ENCODE measurements at places on chromosomes 2 and 18.

DNA sequence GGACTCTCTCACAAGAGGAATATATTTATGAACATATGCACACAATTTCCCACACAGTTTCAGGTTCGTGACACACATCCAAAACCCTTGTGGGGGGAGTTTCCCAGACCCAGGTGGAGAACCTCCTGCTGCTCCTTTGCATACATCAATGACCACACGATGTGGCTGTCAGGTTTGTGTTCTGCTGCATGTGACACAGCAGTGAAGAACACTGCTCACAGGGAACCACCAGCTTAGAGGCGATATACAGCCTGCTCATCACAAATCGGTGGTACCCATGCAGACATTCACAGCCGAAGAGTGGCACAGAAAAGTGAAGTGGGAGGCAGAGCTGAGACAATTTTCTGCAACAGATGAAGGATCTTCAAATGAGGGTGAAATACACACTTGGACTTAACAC, 175.6 kb upstream of the ZFP36L2 start:
- no peak for DNase-seq

- no peak for DNase-seq
These were observed 144.0 kb downstream of the TNS1 start for GRCh38 chr2:217858519-217859491.

- DNase-seq: no peak
These were observed 28.1 kb downstream of the CAVIN2 start for GRCh38 chr2:191818725-191819350.

- no peak for DNase-seq
These were observed 922.0 kb upstream of the NRXN1 start for GRCh38 chr2:51953931-51954330.

DNA sequence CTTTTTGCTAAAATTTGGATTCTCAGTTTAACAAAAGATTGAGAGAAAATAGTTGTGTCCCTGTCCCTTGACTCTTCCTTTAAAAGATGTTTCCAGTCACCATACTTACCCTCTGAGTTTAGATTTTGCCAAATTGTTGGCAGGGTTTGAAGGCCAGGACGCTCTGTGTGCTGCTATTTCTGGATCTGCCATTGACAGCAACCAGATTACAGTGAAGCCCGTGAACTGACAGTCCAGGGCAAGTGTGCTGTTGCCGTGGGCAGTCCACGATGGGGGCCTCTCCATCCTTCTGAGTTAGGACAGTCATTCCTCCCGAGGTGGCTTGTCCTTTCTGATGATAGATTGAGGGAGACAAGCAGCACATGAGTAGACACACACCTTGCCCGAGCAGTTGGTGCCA, 89.9 kb downstream of the PTPRM start:
- DNase-seq: no peak

- no peak for DNase-seq
These were observed 73.6 kb upstream of the EPC2 start for GRCh38 chr2:148570989-148571388.

GRCh38 chr2:99485411-99485810, 4.4 kb downstream of the REV1 start:
- no peak for DNase-seq

GRCh38 chr2:105494683-105495425, 96.0 kb upstream of the FHL2 start:
- DNase-seq: no peak

DNA sequence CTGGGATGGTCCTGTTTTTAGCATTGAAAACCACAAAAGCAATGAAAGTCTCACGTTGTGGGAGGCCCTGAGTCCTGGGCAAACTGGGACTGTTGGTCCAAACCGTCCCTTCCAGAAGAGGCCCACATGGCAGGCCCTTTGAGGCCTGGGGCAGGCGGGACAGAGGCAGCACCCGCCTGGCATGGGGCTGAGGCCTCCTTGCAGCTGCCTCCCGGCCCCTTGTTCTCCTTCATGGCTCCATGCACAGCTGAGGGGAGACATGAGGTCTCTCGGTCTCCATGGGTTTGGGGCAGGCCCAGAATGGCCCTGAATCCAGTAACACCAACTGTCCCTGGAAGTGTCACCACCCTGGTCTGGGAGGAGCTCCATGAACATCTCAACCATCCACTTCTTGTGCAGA, 61.9 kb downstream of the RRM2 start:
- DNase-seq: no peak

- DNase-seq: no peak
These were observed 12.4 kb downstream of the PFN4 start for GRCh38 chr2:24110660-24111303.

DNA sequence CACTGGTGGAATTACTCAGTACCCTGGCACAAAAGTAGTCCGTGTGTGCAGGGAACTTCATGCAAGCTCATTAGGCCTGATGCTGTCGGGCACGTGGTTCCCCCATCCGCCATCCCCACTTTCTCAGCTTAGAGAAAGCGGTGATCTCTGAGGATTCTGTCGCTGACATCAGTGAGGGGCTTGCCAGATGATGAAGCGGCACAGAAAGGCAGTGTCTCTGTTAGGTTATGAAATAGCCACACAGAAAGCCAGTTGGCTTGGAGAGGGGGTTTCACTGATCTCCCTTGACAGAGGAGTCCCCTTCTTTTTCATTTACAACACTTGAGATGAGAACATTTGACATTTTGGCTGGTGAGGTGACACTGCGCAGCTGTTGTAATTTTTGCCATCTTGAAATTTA, 179.7 kb downstream of the FAM210A start:
- DNase-seq: no peak

GRCh38 chr2:132381376-132381775, 35.2 kb upstream of the GPR39 start:
- no peak for DNase-seq

- no peak for DNase-seq
These were observed 169.3 kb downstream of the KCNE4 start for GRCh38 chr2:223221139-223221835.

DNA sequence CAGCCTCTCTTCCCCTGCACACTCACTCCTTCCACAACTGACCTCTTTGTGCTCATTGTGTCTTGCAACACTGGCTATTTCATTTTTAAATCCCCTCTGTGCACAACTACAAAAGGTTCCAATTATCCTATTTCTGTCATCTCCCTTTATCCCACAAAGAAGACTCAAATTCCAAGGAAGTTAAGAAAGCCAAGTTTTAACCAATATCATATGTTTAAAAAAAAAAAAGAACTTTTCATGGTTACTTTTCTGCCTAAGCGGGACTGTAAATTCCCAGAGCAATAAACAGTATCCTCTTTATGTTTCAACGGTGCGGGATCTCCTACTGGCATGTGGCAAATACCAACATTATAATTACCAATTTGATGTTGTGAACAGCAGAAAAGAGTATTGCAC, 83.8 kb downstream of the DOCK10 start:
- no peak for DNase-seq

- no peak for DNase-seq
These were observed 63.6 kb downstream of the SLC35F5 start for GRCh38 chr2:113692698-113693428.

DNA sequence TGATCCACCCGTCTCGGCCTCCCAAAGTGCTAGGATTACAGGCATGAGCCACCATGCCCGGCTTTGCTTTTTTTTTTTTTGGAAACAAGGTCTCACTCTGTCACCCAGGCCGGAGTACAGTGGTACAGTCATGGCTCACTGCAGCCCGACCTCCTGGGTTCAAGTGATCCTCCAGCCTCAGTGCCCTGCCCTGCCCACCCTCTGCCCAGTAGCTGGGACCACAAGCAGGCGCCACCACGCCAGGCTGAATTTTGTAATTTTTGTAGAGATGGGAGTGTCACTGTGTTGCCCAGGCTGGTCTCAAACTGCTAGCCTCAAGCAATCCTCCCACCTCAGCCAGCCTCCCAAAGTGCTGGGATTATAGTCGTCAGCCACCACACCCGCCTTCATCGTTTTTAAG, 11.6 kb upstream of the PSD4 start:
- DNase-seq: no peak

DNA sequence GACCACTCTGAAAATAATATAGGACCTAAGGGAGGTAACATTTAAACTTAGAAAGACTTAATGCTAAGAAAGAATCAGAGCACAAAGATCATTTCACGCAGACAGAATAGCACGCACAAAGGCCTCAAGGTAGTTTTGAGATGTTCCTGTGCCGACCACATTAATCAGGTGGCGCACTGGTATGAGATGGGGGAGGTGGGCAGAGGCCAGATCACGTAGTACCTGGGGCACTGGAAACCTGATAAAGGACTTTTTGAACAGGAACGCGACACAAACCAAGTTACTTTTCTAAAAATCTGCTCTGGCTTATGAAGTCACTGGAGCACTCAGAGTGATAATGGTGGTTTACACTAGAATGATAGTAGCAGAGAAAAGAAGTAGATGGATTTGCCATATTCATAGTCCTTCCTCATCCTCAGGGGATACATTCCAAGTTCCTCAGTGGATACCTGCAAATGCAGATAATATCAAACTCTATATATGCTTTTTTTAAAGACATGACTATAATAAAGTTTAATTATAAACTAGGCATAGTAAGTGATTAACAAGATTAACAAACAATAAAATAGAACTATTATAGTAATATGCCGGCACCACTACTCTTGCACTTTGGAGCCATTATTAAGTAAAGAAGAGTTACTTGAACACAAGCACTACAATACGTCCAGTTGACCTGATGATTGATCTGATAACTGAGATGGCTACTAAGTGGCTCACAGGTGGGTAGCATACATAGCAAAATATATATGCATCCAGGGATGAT, 42.6 kb upstream of the CDCA7 start:
- no peak for DNase-seq

DNA sequence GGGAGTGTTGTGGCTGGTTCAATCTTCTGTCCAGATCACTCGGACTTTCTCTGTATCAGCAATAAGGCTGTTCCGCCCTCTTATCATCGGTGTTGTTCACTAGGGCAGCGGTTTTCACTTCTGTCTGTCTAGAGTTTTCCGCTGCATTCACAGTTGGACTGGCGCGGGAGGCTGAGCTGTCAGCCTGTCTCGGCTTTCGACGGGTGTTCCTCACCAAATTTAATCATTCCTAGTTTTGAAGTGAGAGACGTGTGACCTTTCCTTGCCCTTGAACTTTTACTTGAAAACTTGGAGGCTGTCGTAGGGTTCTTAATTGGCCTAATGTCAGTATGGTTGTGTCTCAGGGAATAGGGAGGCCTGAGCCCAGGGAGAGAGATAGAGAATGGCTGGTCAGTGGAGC, 108.3 kb downstream of the NFATC1 start:
- peak; percentile 21 for DNase-seq

DNA sequence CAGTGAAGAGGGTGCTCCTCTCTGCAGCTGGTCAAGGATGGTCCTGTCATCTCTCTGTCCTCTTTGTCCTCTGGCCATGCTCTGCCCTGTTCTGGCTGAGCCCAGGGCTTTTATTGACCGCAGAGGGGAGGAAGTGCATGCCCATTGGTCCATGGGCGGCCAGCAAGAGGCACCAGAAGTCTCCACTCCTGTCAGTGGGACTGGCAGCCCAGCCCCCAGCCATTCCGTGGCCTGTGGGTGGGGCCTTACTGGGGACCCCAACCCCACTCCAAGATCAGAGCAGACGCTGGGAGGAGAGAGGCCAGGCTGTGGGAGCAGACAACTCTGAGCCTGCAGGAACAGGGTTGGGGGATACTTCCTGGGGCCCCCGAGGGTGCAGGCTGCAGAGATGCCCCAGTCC, 156.9 kb downstream of the CTNNA2 start:
- DNase-seq: no peak

DNA sequence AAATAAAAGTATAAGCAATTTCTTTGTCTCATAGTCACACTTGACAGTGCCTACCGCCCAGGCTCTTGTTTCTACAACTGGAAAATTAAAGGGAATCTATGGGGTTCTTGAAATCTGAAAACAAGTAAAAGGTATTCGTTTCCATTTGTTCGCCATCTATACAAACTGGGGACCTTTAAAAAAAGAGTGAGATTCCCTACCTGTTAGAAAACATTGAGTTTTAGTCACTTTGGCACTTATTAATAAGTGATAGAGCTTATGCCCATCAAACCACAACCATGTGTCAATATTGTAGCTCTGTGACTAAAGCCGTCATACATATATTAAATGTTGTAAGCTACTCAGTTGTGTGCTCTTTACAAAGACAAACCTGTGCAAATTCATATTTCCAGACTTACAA, 13.2 kb downstream of the FN1 start:
- DNase-seq: no peak

DNA sequence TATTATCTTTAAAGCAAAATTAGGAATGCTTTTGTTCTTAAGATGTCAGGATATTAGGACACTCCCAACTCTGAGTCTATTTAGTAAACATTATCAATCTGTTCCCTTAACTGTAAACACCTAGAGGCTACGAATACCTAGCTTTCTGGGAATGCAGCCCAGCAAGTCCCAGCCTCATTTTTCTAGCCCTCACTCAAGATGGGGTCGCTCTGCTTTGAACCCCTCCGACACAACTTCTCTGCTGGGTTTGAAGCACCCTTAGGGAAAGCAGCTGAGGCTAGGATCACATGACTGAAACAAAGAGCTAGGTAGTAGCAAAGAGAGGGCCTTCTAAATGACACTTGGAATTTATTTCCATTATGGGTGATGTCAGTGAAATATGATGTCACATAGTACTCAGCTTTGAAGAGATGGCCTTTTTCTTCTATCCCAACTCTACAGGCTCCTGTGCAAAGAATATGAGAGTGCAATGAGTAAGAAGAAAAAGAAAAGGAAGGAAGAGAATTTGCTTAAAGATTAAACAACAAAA, 114.7 kb downstream of the CSRNP3 start:
- no peak for DNase-seq

GRCh38 chr2:177211576-177212105, 953 bp upstream of the HNRNPA3 start:
- no peak for DNase-seq

- DNase-seq: no peak
These were observed 265.9 kb downstream of the NUP35 start for GRCh38 chr2:183390109-183390508.

DNA sequence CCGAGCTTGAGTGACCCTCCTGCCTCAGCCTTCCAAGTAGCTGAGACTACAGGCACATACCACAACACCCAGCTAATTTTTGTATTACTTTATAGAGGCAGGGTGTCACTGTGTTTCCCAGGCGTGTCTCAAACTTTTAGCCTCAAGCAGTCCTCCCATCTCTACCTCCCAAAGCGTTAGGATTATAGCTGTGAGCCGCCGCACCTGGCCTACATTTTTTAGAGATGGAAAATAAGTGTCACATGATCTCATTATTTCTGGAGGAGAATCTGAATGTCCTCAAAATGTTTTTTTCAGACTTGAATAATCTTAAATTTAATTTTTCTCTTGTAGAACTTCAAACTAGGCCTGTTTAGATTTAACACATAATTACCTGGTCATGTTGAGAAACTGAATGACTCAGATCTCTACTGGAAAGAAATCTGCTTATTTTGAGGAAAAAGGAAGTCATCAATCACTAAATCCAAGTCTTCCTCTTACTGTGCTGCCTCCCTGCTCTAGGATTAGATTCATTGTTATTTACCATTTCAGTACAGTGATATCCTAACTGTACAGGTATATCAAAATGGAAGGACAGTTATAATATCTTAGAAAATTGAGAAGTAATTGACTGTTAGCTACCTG, 92.4 kb downstream of the COX7A2L start:
- no peak for DNase-seq

DNA sequence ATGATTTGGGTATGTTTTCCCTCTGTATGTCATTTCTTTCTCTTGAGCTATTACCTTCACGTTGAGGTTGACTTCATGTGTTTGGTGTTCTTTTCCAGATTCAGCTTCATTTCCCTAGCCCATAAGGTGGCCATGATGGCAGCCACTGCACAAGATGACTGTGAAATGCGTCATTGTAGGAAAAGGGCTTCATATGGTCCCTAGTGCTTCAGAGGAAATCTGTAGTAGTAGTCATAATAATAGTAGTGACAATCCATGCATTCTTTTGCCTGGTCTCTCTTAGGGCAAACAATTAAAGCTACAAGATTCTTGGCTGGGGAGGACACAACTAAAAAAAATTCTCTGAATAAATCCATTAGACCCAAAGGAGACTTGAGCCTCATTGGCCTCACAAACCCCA, 28.4 kb downstream of the AOX1 start:
- DNase-seq: no peak

Measured in RWPE2 (cell line).